ENCODE measurements at places on chromosomes 5 and 9.

- no peak for DNase-seq
These were observed 14.0 kb downstream of the GRHPR start for GRCh38 chr9:37436540-37436939.

DNA sequence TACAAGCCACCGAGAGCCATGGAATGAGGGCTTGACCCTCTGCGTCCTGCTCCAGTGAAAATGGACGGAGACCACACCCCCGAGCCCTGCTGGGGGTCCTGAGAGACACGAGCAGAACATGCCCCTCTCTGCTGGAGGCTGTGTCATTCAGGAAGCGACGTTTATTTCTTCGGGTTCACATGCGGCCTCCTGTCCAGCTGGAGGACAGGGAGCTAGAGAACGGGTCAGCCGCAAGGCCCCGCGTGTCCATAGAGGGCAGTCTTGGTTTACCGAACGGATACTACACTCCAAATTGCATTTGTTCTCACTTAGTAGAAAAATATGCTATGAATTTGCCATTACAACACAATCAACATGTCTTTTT lies 36.1 kb downstream of the MRPL36 start:
- peak; percentile 79 for DNase-seq

GRCh38 chr5:58717303-58718007 lies 134.6 kb downstream of the RAB3C start:
- peak; percentile 41 for DNase-seq

DNA sequence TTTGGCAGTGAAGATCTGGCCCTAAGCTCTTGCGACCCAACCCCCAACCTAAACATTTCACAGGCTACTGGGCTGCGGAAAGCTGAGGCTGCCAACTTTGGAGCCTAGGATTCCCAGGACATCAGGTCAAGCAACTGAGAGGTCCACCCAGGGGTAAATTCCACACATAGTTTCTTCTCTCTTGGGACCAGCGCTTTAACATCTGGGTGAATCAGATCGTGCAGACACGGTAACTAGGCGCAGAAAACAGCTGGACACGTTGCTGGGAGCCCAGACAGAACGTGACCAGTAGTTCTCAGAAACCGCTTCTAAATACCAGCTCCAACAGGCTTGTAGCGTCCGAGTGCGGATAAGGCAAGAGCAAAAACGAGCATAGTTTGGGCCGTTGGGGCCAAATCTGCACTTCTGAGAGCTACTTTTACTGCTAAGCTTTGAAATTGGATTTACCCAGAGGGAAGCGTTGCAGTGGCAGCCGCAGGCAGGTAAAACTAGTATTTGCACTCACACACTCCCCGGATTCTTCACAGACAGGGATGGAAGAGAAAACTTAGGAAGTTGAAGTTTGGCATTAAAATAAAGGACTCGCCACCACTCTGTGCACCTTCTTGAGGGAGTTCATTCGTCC lies 11.8 kb downstream of the ITGA1 start:
- peak; percentile 28 for DNase-seq

DNA sequence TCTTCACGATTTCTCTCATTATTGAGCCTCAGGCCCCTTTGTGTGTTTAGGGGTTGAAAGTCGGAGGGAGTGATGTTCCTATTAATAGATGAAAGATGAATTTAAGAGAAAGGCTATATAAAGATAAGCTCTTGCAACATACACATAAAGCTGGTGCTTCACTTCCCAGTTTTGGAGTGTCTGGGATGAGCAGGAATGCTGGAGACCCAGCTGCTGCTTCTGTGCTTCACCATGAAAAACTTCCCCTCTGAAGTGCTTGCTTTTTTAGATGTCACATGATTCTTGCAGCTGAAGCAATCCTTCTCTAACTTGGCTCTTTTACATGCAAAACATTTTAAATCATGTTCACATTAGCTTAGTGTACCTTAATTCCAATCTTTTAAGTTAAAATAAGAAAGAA lies 19.7 kb upstream of the SNCAIP start:
- DNase-seq, result no peak

- no peak for DNase-seq
These were observed 203.3 kb downstream of the SLIT3 start for GRCh38 chr5:169097374-169098326.

DNA sequence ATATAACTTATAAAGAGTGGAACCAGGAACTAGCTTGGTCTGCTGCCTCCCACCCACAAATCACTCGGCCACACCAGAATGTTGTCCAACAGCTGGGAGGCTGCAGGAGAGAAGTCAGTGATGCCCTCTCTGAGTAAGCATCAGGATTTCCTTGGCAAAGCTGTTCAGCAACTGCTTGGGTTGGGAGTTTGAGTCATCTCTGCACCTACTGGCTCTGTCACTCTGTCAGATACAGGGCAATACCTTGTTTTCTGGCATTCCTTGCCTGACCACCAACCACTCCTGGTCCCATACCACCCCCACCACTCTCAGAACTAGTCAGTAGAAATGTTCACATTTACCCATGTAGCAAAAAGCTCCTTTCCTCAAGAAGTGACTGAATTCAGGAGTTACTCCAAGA lies 36.8 kb upstream of the GCNT4 start:
- DNase-seq, result no peak

DNA sequence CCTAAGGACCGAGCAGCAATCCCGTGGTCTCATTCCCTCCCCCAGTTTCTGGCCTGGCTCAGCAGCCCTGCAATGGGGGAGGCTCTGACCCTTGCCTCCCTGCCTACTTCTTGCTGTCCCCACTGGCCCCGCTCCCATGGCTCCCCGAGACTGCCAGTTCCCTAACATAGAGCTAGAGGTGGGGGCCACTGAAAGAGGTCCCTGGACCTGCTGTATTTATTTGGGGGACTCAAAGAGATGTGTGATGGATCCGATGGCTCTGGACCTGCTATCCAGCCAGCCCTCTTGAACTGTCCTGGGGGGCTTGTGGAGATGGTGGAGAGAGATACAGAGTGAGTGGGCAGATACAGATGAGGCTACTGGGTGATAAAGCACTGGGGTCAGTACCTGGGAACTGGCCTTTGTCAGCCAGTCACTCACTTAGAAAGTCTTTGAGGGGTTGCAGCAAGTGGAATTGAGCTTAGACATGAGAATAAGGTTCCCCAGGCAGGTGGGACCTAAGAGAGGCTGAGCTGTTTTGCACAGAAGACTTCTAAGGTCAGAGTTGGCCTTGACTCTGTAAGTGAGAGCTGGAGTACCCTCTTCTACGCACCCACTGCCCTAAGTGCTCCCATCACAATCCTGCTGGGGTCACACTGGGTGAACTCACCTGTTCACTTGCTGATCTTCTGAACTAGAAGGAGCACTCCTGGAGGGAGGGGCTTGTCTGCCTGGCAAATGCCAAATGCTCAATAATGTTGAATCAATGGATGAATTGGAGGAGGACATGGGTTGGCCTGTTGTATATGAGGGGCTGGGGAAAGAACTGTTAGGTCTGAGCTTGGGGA lies 42.9 kb downstream of the CXXC5 start:
- no peak for DNase-seq

- no peak for DNase-seq
These were observed 634.7 kb upstream of the ARRDC3 start for GRCh38 chr5:92017776-92018175.

GRCh38 chr9:128124873-128125579 lies 2.5 kb downstream of the PTGES2 start:
- DNase-seq, result peak; percentile 54

GRCh38 chr5:472076-472655 lies 29.2 kb downstream of the EXOC3 start:
- no peak for DNase-seq

- DNase-seq, result no peak
These were observed 2205.8 kb upstream of the ACO1 start for GRCh38 chr9:30178610-30179009.

DNA sequence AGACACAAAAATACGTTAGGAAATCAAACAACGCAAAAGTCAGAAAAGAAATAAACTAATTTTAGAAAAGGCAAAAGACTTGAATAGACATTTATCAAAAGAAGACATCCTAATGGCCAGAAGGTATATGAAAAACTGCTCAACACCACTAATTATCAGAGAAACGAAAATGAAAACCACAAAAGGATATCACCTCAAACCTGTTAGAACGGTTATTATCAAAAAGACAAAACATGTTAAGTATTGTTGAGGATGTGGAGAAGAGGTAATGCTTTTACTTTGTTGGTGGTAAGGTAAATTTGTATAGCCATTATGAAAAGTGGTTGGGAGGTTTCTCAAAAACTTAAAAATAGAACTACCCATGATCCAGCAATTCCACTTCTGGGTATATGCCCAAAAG lies 230.0 kb upstream of the RGMB start:
- no peak for DNase-seq

DNA sequence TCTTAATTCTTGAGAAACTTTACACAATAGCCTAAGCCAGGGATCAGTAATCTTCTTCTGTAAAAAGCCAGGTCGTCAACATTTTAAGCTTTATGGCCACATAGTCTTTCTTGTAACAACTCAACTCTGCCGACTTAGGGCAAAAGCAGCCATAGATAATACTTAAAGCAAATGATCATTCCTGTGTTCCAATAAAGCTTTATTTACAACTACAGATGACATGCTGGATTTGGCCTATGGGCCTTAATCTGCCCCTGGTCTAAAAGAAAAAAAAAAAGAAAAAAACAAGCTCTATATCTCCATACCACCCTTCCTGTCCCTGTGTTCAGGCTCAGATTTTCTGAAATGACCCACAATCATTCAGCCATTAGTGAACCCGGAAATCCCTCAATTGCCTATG lies 220.3 kb downstream of the ENC1 start:
- no peak for DNase-seq

DNA sequence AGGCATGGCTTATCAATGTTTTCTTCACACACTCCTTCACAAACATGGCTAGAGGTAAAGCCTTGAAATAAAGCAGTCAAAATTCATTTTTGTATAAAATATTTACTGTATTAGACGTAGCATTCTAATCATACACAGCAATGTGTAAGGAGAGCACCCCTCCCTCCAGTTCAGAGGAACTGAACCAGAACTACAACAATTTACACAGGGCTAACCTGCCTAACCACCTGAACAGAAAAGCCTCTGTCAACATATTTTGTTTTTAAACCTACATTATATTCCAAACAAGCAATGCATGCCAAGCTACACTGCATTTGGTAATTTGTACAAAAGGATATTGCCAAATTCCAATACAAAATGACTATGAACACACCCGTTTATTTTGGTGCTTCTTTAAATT lies 41.6 kb downstream of the MLLT3 start:
- no peak for DNase-seq

- no peak for DNase-seq
These were observed 156.4 kb downstream of the CWC27 start for GRCh38 chr5:64925123-64925522.

GRCh38 chr5:95917207-95917606 lies 44.4 kb downstream of the ELL2 start:
- no peak for DNase-seq

DNA sequence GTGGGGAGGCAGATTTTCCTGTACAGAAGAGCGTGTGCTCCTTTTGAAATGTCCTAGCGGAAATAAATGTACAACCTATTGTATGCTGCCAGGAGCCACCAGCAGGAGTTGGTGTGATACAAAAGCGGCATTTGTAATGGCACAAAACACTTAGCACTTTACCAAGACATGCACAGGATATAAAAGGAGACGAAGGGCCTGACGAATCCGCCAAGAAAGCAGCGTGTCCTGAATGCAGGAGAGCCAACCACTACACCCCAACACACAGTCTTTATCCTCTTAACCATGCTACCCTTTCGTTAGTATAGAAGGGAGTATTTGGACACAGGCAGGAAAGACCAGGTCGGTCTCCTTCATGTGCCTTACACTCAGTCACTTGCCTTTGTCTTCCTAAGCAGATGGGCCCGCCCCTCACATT lies 218.1 kb downstream of the TRIM32 start:
- peak; percentile 26 for DNase-seq

DNA sequence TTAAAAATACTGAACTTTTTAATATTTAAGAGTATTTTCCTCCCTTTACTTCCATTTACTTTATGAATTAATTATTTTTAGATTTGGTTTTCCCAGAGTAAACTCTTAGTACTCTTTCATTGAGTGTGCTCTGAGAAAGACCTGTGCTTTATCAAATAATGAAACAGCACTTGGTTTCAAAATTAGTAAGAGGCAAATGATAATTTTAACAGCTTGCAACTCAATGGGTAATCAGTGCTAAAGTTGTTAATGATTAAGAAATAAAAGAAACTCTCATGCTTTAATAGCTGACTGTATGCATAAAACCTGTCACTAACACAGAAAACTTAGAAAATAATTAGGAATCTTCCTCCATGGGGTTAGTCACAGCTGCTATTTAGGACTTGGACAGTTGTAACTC lies 244.4 kb downstream of the RFX3 start:
- no peak for DNase-seq

DNA sequence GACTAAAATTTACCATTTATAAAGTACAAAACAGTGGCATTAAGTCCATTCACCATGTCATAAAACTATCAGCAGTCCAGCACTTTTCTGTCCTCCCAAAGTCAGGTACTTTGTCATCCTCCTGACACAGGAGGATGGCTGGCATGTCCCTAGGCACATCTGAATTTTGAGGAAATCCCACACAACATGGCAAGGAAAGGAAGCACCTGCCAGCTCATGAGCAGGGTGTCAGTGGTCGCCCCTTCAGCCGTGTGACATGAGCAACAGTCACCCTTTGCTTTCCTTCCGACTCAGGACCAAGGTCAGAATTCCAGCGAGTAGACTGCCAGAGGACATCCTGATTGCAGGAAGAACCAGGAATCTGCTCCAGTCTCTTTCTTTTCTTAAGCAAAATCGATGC lies 77.1 kb downstream of the PPARGC1B start:
- no peak for DNase-seq

- peak; percentile 14 for DNase-seq
These were observed 50.0 kb downstream of the HACD4 start for GRCh38 chr9:20981486-20981885.

- no peak for DNase-seq
These were observed 187.4 kb downstream of the ERCC6L2 start for GRCh38 chr9:96062854-96063253.

GRCh38 chr5:86974955-86975354 lies 292.7 kb upstream of the RASA1 start:
- no peak for DNase-seq

DNA sequence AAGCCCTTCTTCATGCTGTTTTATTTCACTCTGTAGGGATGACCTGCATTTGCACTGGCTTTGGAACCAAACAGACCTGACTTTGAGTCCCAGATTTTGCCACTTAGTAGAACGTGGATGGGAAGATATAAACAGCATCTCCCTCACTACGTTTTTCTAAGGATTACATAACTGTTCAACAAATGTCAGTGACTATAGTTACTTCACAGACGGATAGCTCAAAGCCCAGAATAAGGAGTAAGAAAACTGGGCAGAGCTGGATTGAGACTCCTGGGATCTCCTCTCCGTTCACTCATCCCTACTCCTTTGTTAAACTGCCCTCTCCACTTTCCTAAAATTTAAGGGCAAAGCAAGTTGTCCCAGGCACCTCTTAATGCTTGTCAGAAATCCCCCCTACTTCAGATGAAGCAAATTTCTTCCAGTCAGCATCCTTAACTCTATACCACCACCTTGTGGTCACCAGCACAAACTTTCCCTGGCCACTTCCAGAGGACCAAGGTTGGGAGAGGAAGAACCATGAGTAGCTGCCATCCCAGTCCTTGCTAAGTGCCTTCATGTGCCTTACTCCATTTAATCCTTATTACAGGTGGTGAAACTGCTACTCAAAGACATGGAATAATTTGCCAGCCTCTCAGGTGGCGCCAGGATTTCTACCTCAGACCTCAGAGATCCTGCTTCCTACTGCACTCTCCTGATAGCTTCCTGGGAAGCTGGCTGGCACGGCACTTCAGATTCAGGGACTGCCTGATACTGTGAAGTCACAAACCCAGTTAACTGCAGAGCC lies 38.4 kb downstream of the EGR1 start:
- peak; percentile 79 for DNase-seq

- DNase-seq, result peak; percentile 53
These were observed 346.9 kb downstream of the ZSWIM6 start for GRCh38 chr5:61678966-61679365.

GRCh38 chr9:87798261-87798833 lies 72.4 kb downstream of the CTSL start:
- DNase-seq, result no peak

All from iPS-NIHi11 (cell line).